ENCODE measurements at places on chromosomes 16 and 17.

- no peak for DNase-seq
Observed at GRCh38 chr17:29563816-29564215, 3.0 kb downstream of the ABHD15 start.

DNA sequence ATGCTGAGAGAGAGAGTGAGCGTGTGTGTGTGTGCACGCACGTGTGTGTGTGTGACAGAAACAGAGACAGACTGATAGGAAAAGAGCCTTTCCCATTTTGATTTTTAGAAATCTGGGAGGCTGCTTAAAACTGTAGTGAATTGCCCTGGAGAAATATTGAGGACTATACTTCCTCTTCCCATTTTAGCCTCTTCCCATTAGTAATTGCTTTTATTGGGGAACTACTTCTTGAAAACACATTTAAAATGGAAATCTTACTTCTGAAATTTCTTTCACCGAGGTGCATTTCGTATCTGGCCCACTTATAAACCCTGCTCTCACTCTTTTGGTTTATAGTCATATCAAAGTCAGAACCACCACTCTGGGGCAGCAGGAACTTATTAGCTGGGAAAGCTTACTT is 47.1 kb downstream of the NUP93 start:
- DNase-seq: no peak

DNA sequence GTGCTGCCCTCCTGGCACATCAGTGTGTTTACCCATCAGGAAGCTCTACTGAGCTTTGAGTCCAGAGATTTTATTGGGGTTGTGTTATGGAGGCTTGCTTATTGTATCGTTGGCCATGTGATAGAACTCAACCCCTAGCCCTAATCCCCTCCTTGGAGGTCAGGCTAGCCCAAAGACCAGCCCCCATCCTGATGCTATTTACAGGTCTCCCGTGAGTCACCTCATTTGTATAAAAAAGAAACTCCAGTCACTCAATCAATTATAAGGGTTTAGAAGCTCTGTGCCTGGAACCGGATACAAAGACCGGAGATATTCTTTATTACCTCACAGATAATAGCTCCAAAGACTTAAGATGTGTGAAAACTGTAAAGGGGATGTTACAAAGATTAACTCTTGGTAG is 405.9 kb downstream of the CNTNAP4 start:
- no peak for DNase-seq

DNA sequence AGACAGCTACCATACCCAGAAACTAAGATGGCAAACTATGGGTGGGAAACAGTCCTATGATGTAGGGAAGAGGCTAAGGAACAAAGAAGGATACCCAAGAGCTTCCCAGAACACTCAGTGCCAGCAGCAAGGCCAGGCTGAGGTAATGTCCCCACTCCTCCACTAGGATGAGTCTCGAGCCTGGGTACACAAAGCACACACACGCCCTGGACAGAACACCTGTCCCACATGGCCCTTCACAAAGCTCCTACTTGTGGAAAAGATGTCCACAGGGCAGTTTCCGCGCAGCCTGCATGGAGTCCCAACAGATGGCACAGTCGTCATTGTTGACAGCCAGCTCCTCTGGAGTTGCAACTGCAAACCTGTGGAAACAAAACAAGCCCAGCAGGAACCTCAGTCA is 23.9 kb downstream of the AMFR start:
- DNase-seq: no peak

GRCh38 chr16:30417529-30418349 is 10.3 kb downstream of the ZNF771 start:
- peak; percentile 86 for DNase-seq

DNA sequence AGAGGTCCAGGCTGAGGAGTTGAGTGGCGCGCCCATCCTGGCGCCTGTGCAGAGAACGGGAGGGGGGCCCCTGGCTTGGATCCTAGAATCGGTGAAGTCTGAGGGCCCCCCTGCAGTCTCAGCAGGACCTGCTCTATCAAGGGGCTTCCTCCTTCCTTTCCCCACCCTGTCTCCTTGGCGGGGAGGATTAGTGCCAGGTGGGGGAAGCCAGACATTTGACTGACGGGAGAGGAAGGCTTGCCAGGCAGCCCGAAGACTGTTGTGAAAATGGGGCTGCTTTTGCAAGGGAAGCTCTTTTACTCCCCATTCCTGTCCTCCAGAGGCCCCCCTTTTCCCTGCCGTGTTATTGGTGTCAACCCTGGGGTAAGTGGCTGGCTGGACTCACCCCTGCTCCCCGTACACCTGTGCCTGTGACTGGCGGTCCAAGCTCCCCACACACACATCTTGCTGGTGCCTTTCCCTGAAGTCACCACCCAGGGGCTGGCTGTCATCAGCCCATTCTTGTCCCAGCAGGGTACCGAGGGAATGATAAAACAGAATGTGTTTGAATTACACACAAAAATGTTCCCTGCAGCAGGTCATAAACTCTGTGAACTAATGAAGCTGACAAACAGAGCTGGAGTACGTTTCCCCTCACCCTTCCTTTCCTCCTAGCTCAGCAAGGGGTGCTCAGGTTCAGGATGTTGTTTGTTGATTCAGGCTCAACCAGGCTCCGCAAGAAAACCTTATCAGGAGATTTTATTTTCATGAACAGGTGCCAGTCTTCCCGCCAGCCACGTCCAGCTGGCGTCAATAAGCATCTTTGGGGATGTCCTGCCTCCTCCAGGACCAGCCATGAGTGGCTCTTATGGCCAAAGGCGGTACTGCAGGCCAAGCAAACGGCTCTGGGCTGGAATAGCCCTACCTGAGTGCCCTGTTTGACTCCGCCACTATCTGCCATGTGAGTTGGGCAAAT is 4.4 kb upstream of the ARMC7 start:
- no peak for DNase-seq

- no peak for DNase-seq
Observed at GRCh38 chr17:27310565-27311110, 16.7 kb downstream of the WSB1 start.

DNA sequence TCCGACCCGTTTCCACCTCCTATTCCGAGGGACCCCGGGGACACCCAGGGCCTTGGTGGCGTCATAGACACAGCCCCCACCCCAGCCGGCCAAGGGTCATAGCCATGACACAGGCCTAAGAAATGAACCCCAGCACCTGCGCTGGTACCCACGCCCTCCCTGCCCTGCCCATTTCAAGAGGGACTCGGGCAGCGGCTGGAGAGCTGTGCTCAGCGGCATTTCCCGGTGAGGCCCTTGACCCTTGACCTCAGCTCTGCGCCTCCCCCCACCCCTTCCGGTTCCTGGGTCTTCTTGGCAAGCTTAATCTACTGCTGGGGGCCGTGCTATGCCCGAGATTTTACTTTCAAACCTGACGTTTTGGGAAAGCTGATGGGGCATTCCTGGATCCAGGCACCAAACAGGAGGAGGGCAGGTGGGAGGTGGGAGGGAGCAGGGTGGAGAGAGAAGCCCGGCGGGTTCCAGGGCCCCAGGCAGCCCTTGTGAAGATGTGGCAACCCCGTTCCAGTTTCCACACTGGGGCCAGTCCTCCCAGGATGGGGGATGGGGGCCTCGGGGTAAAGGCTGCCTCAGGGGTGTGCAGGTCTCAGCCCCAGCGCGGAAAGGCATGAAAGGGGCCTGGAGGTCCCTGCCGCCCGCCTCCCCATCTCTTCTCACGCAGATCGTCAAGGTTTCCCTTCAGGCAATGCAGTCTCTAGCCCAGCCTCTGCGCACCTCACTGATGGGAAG is at the start of gene SLC22A31:
TSS of gene SLC22A31 (minus strand) at position 414 of the 726 bp plus-strand sequence. CDS start at position 378, 36 bp downstream.
- no peak for DNase-seq

DNA sequence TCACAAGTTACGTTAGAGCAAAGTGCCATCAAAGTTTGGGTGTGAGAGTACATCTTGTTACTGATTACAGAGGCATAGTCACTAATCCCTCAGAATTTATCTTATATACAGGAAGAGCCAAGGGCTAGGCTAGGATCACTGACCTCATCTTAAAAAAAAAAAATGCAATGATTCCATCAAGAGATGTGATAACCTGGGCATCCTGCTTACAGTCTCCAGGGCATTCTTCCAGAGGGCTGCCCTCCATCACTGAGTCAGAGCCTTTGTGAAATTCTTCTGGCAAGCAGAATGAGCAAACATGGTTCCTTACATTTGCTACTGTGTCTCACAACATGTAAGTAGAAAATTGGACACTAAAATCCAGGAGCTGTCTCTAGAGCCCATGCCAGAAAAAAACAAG is 410.6 kb downstream of the ZFHX3 start:
- no peak for DNase-seq

DNA sequence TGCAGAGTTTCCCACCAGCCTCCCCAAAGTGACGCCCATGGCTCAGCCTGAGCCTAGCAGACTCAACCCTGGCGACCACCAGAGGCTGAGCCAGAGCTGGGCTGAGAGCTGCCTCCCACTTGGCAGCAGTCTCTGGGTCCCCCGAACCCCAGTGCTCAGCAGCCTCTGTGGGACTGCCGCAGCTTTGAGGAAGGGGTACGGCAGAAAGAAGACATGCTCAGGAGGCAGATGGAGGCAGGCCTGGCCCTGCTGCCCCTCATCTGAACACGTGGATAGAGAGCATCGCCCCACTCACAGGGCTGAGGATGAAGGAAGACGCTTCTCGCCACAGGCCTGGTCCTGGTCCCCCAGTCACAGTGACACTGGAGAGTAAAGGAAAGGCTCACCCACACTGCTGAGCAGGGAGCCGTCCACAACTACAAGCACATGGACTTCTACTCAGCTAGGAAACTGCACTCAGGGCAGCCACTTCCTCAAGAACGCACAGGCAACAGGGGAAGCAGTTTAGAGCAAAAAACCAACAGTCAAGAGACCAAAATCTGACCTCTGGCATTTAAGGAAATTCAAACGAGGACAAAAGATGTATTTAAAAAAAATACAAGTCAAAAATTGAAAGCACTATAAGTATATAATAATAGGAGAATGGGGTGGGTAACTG is 45.2 kb upstream of the GSG1L start:
- no peak for DNase-seq

DNA sequence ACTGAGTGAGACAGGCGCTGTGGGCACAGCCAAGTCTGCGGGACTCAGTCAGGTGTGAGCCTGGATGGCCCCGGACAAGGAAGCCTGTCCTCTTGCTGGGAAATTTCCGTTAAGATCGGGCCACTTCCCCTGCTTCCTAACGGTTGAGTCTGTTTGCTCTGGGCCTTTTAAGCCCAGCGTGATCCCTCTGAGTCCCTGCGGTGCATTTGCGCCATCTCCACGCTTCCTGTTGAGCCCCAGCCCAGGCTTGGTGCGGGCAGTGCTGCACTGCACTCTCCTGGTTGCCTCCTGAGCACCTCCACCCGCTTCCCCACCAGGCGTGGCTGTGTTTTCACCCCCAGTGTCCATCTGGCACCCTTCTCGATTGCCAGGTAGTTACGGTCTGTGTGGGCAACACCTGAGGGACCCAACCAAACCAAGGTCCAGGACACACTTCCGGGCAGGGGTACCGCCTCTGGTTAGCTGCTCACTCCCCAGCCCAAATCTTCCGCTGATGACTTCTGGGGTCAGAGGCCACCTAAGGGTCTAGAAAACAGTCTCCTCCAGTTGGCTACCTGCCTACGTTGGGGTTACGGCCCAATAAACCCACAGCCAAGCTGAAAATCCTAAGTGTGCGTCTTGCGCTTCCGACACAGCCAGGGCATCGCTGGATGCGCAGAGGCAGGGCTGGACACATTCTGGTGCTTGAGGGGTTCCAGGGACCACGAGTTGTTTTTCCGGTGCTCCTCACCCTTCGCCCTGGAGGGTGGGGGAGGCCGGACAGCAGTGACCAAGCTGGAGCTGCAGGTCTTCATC is 1.4 kb upstream of the SLC25A10 start:
- no peak for DNase-seq

GRCh38 chr16:53958341-53958880 is 254.5 kb downstream of the FTO start:
- DNase-seq: no peak

DNA sequence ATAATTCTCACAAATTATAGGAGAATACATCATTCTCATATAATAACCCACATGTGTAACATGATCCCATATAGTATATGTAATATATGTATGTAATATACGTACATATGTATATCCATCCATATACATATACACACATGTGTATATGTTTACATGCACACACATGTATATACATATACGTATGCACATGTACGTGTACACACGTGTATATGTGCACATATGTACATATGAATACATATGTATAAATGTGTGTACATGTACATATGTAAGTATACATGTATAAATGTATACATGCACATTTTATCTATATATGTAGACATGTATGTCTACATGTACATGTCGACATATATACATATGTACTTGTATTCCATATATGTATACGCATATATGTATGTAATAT is 288.8 kb downstream of the NPIPA8 start:
- no peak for DNase-seq

GRCh38 chr17:49280061-49280460 is 49.5 kb upstream of the PHOSPHO1 start:
- no peak for DNase-seq

DNA sequence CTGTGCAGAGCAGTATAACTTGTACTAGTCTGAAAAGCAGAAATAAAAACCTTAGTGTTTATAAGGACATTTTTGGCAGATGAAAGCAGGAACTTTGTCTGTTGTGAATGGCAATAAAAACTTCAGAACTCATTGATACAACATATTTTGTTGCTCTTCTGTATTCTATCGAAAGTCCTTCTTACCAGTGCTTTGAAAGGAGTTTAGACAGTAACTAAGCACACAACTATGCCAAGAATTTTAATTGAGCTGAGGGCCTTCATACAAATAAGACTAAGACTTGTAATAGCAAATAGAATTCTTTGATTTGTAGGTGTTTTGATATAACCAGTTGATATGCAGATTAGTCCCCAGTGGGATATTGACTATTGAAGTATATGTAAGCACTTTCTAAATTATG is 308.4 kb downstream of the ZFHX3 start:
- DNase-seq: no peak

- DNase-seq: no peak
Observed at GRCh38 chr17:60277258-60277657, 114.7 kb downstream of the USP32 start.

GRCh38 chr16:13873835-13874438 is 46.0 kb upstream of the ERCC4 start:
- DNase-seq: no peak

DNA sequence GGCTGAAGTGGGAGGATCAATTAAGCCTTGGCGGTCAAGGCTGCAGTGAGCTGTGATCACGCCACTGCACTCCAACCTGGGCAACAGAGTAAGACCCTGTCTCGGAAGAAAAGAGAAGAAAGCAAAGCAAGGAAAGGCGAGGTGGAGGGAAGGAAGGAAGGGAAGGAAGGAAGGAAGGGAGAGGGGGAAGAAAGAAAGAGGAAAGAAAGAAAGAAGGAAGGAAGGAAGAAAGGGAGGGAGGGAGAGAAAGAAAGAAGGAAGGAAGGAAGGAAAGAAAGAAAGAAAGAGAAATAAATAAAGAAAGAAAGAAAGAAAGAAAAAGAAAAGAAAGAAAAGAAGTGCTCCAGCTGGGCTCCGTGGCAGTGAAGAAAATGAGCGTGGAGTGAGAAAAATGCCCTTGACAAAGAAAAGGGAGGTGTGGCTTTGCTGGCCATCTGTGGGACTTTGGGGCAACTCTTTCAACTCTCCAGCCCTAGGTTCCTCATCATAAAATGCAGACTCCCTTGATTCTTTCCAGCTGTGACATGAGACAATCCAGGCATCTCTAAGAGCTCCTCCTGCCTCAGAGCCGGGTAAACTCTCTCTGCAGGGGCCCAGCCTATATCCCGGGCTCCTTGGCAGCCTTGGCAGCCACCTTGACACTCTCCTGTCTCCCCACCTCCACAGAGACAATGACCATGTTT is 2.4 kb downstream of the GSDMA start:
- DNase-seq: no peak
